ENCODE measurements at places on chromosomes 5 and 9.
A peak's percentile ranks its signal among the peaks of the same experiment; 100 is the strongest.

DNA sequence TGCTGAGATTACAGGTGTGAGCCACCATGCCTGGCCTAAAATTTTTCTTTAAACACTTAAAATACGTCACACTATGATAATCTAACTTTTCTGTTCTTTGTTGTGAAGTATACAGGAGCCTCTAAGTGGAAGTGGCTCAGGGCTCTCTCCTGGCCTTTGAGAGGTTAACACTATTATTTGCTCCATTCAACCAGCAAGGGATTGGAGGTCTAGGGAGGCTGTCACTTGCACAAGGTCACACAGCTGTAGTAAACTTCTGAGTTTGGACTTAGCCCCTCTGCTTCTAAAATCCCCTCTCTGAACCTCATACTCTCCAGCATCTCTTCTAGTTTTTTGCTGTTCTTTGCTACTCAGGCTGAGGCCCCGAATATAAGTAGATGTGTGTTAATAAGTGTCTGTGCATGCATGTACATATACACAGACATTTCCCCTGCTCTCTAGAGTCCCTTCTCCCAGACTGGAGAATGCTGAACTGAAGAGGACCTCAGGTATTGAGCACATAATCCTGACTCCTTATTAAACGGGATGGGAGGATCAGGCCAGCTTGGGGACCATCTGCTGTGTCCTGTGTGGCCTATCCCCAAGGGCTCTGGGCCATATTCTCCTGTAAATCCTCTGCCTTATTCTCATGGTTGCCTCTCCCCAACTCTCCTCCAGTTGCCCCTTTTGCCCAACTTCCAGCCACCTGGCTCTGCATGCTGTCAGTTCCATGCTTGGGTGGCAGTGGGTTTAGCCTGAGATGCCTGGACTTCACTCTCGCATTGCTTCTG is 87.0 kb upstream of the SPRY4 start:
- H3K36me3 ChIP-seq: no peaks in the 10 kb centered on the region
- no peaks in the 10 kb centered on the region for H3K27me3 ChIP-seq
- no peak for DNase-seq
- H3K4me1 ChIP-seq: peaks cover 35% of the 10 kb centered on the region
- H3K27ac ChIP-seq: peak overlapping the region; percentile 78
- no peak overlapping the region for H3K4me3 ChIP-seq

- no peak overlapping the region for H3K4me3 ChIP-seq
- DNase-seq: no peak
- H3K36me3 ChIP-seq: no peaks in the 10 kb centered on the region
- H3K4me1 ChIP-seq: no peaks in the 10 kb centered on the region
- H3K27me3 ChIP-seq: no peaks in the 10 kb centered on the region
These were observed 955.2 kb upstream of the DMAC1 start for GRCh38 chr9:8754751-8755150.

DNA sequence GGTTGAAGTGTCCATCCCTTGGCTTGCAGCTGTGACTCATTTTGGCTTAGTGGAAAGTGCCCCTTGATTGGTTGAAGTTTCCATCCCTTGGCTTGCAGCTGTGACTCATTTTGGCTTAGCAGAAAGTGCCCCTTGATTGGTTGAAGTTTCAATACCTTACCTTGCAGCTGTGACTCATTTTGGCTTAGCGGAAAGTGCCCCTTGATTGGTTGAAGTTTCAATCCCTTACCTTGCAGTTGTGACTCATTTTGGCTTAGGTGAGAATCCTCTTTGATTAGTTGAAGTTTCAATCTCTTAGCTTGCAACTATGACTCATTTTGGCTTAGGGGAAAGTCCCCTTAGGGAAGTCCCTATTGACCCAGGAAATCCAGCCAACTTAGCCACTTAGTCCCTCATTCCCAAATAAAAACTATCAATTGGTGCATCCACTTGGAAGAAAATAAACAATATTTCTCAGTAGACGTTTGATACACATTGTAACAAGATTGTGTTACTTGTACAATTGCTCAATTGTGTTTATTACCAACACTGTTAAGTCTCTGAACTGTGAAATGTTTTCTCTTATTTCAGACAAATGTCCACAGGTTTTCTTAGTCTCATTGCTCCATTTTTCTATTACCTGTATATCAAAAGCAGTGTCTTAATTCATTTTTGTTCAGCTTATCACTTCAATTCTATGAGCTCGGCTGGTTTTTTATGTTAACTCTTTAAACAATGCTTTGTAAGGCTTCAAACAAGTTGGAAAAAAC is 2308.8 kb upstream of the ACO1 start:
- no peak overlapping the region for H3K27ac ChIP-seq
- no peaks in the 10 kb centered on the region for H3K27me3 ChIP-seq
- H3K4me1 ChIP-seq: no peaks in the 10 kb centered on the region
- H3K36me3 ChIP-seq: no peaks in the 10 kb centered on the region
- no peak overlapping the region for H3K4me3 ChIP-seq

GRCh38 chr5:104699438-104699837 is 1136.8 kb upstream of the NUDT12 start:
- H3K27ac ChIP-seq: no peak overlapping the region
- H3K27me3 ChIP-seq: no peaks in the 10 kb centered on the region
- H3K36me3 ChIP-seq: no peaks in the 10 kb centered on the region
- H3K4me1 ChIP-seq: no peaks in the 10 kb centered on the region
- H3K4me3 ChIP-seq: no peak overlapping the region

GRCh38 chr5:158877124-158877581 is 222.6 kb downstream of the EBF1 start:
- H3K27ac ChIP-seq: no peak overlapping the region
- H3K4me1 ChIP-seq: peaks cover 3% of the 10 kb centered on the region
- H3K27me3 ChIP-seq: no peaks in the 10 kb centered on the region
- H3K4me3 ChIP-seq: no peak overlapping the region

GRCh38 chr5:177189416-177189815 is 55.8 kb downstream of the NSD1 start:
- H3K4me3 ChIP-seq: no peak overlapping the region
- H3K27ac ChIP-seq: no peak overlapping the region
- H3K27me3 ChIP-seq: no peaks in the 10 kb centered on the region
- peaks cover 20% of the 10 kb centered on the region for H3K4me1 ChIP-seq
- peaks cover 8% of the 10 kb centered on the region for H3K36me3 ChIP-seq

DNA sequence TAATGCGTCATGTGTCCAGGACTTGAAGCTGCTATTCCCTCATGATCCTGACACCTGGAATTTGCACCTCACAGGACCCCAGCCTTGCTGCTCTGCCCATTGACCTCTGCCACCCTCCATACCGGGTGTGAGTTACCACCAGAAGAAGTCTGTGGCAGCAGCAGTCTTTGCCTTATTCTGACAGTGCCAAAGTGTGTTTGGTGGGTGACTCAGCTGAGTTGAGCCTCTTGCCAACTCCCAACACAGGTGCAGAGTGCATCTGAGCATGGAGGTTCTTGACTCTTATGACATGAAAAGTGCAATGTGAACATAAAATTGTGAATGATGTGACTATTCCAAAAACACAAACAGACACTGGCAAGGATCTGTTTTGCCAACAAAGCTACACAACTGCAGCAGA is 1166.5 kb upstream of the CDH18 start:
- DNase-seq: no peak
- no peak overlapping the region for H3K4me3 ChIP-seq
- no peaks in the 10 kb centered on the region for H3K36me3 ChIP-seq
- no peak overlapping the region for H3K27ac ChIP-seq
- H3K27me3 ChIP-seq: no peaks in the 10 kb centered on the region

DNA sequence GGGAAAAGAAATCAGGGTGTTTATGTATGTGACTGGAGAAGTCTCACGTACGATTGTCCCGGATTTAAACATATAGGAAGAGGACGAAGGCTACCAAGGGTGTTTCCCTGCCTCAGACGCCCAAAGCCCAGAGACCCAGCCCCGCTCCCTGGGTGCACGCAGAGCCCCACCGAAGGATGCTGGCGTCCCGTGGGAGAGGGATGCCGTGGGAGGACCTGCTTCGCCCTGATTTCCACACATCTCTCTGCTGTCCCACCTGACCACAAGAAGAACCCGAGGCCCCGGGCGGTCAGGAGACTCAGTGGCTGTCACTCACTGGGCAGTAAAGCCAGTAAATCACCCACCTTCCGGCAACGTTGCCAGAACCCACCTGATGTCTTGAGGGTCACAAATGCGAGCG is 211.8 kb upstream of the TBCA start:
- H3K27me3 ChIP-seq: no peaks in the 10 kb centered on the region
- no peak overlapping the region for H3K27ac ChIP-seq
- no peaks in the 10 kb centered on the region for H3K4me1 ChIP-seq
- H3K36me3 ChIP-seq: no peaks in the 10 kb centered on the region

DNA sequence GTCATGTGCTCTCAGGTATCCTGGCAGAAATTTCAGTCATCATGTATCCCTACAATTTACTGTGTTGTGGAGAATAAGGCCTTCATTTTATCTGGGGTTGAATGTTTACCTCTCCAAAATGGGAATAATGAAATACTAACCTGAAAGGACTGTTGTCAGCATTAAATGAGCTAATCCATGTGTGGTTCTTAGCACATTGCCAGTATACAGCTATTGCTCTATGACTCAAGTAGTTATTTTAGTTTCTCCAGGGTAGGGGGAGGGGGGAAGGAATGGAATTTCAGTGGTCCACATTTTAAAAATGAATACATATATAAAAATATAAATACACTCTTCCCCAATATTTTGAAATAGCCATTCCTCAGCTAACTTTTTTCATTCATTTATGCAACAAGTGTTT is 3.5 kb downstream of the PAM start:
- H3K4me1 ChIP-seq: peaks cover 16% of the 10 kb centered on the region
- H3K27me3 ChIP-seq: no peaks in the 10 kb centered on the region
- H3K36me3 ChIP-seq: no peaks in the 10 kb centered on the region
- no peak overlapping the region for H3K4me3 ChIP-seq
- H3K27ac ChIP-seq: no peak overlapping the region

- H3K4me3 ChIP-seq: no peak overlapping the region
- H3K4me1 ChIP-seq: peaks cover 4% of the 10 kb centered on the region
- H3K36me3 ChIP-seq: no peaks in the 10 kb centered on the region
- no peak overlapping the region for H3K27ac ChIP-seq
- peak; percentile 75 for DNase-seq
These were observed 18.7 kb upstream of the DCAF12 start for GRCh38 chr9:34145165-34145564.
